Suppressor macrophage treated with lipopolysaccharide for 1 hour (primary cell): ENCODE measurements at places on chromosomes 1 and 21.

DNA sequence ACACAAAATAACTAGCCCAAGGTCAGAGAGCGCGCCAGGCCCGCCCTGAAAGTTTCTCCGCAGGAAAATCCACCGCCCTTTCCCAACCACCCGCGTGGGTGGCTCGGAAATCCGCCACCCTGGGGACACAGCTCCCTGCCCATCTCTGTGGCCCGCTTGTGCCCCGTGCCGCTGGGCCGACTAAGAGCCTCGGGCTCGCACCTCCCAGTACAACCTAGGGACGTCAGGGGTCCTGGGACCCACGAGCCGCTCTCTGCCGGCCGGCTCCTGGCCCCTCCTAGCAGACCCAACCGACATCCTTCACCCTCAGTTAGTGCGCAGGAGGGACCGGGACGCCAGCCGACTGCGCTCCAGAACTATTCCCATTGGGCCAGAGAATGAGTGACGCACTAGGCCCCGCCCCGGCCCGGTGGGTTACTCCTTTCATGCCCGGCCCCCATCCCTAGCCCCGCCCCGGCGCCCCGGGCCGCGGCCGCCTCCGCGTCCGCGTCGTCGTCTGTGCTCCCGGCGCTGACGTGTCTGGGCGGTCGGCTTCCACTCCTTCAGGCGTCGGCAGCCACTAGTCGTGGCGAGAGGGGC is 396 bp upstream of the UAP1 start:
- DNase-seq: peak; percentile 98

GRCh38 chr1:111195002-111195684 is 5.3 kb downstream of the DENND2D start:
- no peak for DNase-seq

DNA sequence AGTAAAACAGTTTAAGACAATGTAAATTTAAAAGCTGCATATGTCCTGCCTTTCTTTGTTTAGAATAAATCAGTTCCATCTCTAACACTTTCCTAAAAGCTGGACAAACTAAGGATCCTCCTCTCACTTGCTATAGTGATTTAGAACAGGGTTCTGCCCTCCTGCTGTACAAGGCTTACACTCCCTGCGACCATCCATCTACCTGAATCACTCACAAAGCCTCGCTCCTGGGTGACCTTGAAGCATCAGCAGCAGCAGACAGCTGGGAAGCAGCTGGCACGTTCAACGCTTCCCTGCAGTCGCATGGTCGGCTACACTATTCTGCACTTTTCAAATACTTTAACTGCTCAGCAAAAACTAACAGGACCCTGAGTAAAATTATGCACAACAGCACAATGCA is 128.0 kb downstream of the NTPCR start:
- DNase-seq: no peak

DNA sequence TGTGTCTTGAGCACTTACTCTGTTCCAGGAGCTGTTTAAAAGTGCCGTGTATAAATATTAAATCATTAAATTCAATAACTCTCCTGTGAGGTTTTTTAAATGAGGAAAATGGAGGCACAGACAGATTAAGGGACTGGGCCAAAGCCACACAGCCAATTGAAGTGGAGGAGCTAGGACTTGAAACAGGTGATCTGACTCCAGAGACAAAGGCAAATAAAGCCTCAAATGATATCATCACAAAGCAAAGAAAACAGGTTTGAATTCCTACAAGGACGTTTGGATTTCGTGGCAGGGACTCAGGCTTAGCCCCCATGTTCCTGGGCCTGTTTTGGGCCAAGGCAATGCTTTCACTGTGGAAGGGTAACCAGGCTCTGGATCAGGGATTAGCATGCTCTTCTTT is 45.2 kb upstream of the DMBX1 start:
- no peak for DNase-seq

- DNase-seq: no peak
Measured at GRCh38 chr1:215583185-215583749, 16.2 kb downstream of the KCTD3 start.

- DNase-seq: no peak
Measured at GRCh38 chr1:19040010-19040680, 83.7 kb upstream of the IFFO2 start.
